Activated CD8-positive, alpha-beta memory T cell treated with anti-CD3 and anti-CD28 coated beads for 4 hours (primary cell): ENCODE measurements at places on chromosomes 1 and 21.

GRCh38 chr1:169155675-169156074, 49.2 kb downstream of the ATP1B1 start:
- no peak for DNase-seq

DNA sequence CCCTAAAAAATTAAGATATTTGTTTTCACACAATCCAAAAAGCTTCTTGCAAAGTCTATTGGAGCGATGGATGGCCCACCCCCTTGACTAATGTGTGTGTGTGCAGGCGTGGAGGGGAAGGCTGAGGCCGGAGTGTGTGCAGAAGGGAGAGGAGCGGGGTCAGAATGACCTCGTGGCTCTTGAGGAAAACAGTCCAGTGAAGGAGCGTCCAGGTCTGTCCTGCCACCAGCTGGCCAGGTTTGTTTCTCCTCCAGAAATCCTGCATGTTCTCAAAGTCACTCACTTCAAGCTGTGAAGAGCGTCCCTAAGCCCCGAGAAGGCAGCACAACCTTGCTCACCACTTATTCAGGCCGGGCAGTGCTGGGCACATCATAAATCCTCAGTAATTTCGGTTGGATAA, 69.5 kb upstream of the SSX2IP start:
- DNase-seq, result no peak

DNA sequence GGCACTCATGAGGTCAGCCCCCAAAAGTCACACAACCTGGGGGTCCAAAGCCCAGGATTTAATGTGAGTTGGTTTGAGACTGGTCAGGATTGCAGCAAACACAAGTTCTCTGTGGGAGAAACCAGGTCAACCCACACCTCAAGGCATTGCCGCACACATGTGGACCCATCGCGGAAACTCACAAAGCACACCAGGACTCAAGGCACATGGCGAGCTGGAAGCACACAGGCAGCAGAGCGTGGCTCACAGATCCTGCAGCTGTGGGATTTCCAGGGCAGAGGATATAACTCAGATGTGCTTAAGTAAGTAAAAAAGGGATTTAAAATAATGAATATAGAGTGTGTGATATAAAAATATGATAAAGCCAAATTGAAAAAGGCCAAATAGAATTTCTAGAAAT, 51.6 kb upstream of the ADARB1 start:
- no peak for DNase-seq

- no peak for DNase-seq
Observed at GRCh38 chr1:147478521-147478920, 62.8 kb upstream of the BCL9 start.

DNA sequence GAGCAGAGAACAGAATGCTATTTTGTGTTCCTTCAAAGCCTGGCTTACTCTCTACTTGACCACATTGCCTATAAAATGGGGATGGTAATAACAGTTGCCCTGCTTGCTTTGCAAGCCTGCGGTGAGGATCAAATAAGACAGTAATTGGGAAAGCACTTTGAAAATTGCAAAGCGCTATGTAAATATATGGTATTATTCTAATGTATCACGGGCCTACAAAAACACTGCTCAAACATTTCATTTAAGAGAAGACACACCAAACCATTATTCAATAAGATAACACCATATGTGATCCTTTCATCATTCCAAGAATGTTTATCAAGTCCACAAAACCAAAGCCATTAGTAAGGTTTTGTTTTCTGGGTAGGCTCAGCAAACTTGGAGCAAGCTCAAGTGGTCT, 208.4 kb downstream of the ROR1 start:
- DNase-seq, result no peak

DNA sequence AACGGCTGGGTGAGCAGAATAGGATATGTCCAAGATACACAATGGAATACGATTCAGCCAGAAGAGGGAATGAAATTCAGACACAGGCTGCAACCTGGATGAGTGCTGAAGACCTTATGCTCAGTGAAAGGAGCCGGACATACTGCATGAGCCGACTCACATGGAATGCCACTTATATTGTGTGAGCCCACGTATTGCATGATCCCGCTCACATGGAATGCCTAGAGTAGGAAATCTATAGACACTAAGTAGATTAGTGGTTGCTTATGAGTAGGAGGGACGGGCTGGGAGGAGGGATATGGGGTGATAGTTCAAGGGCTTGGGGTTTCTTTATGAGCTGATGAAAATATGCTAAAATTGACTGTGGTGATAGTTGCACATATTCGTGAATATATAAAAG, 26.8 kb downstream of the TMPRSS2 start:
- DNase-seq, result no peak

- no peak for DNase-seq
Observed at GRCh38 chr21:32484706-32485380, 72.3 kb downstream of the EVA1C start.

DNA sequence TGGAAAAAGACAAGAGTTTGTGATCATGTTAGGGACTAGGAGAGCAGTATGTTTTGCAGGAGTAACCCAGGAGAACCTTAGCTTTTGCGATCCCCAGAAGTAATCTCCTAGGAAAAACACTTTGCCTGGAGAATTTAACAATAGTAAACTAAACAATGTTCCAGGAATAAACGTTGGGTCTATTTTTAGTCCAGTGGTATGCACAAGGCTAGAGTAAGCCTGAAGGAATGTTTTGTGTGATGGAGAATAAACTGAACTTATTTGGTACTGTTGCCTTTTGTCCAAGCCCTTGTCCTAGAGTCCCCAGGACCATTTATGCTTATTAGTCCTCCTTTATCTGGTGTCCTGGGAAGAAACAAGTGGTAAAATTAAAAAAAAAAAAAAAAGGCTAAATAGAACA, 28.7 kb upstream of the RGS5 start:
- no peak for DNase-seq

DNA sequence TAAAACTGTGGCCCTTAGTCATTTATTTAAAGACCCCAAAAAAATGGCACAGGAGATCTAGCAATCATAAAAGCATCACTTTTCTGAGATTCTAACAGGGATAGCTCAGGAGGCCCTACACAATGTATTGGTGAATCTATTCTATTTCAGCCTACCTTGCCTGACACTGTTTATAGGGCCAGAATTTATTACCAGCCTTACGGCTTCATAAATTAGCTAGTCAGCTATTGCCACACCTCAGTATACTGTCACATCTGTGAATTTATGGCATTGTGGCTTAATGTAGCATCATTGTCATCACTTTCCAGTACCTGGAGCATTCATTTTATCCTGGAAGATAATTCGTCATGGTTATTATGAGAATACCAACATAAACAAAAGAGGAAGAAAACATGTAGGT, 121.2 kb upstream of the ERG start:
- DNase-seq, result no peak

DNA sequence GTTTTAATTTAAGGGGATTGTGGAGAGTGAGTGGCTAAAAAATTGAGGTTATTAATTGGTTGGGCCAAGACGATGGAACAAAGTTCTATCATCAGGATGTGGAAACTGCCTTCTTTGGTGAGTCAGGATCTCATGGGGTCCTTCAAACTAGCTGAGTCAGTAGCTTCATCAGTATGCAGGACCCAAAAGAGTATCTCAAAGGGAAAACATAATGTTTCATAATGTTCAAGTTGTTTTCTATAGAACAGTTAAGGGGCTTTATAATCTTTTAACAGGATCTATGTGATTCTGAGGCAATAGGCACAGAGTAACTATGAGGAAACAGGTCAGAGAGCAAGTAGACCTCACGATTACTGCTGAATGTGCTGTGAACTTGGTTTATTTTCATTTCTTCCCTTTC, 3.2 kb upstream of the OLFML2B start:
- no peak for DNase-seq

DNA sequence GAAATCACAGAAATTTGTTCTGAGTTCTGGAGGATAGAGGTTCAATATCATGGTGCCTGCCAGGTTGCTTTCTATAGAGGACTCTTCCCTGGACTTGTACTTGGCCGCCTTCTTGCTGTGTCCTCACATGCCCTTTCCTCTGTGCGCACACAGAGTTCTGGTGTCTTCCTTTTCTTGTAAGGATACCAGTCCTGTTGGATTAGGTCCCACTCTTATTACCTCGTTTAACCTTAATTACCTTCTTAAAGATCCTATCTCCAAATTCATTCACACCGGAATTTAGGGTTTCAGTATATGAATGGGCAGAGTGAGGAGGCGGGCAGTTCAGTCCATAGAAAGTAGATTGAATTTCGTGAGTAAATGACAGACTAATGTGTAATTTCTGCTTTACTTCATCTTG, 413.9 kb downstream of the NCAM2 start:
- DNase-seq, result no peak

- DNase-seq, result no peak
Observed at GRCh38 chr1:37575692-37576091, 19.0 kb downstream of the DNALI1 start.

DNA sequence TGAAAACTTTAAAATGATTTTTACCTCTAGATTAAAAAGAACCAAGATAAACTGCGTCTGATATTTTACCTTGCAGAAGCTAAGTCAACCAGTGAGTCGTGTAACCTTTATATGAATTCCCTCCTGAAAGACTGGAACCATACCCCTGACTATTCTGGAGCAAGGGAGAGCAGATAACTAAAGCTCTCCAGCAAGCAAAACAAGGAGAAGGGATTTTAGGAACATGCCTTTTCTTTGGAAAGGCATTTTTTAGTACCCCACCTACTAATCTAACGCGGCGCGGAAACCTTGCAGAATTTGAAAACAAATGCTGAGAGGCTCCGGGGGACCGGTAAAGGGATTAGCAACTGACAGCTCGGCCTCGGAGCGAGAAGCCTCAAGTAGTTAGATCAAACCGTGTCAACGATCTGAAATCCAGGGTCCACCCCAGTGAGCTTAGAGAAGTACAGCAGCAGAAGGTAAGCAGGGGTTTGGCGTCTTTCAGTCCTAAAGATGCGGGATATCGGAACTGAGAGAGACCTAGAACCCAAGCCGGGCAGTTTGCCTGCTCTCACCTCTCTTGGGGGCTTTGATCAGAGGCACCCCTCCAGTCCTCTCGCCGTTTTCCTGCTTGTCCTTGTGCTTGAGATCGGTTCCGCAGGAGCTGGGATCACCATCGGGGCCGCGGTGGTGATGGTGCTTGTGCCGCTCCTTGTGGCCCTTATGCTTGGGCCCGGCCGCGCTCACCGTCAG, 954 bp downstream of the RSBN1 start:
- DNase-seq, result no peak

- DNase-seq, result no peak
Observed at GRCh38 chr1:71565262-71565661, 484.4 kb upstream of the ZRANB2 start.

GRCh38 chr21:41663805-41664788, 102.8 kb downstream of the RIPK4 start:
- no peak for DNase-seq

- DNase-seq, result no peak
Observed at GRCh38 chr1:32336963-32337675, 1.1 kb upstream of the MARCKSL1 start.

DNA sequence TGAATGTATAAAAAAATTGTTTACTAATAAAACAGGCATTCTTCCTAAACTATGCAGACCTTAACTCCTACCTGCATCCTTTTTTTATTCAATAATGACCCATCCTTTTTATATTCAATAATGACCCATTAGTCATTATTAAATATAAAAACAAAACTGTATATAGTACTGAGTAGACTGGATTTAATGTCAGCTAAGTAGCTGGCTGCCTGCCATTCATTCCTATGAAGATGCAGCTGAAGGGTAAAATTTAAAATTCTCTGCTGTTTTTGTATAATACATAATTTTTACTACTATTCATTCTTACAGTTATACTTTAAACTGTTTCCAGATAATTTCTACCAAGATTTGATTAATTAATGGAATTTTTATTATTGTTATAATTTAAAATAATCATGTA, 79.3 kb downstream of the DENND1B start:
- no peak for DNase-seq

DNA sequence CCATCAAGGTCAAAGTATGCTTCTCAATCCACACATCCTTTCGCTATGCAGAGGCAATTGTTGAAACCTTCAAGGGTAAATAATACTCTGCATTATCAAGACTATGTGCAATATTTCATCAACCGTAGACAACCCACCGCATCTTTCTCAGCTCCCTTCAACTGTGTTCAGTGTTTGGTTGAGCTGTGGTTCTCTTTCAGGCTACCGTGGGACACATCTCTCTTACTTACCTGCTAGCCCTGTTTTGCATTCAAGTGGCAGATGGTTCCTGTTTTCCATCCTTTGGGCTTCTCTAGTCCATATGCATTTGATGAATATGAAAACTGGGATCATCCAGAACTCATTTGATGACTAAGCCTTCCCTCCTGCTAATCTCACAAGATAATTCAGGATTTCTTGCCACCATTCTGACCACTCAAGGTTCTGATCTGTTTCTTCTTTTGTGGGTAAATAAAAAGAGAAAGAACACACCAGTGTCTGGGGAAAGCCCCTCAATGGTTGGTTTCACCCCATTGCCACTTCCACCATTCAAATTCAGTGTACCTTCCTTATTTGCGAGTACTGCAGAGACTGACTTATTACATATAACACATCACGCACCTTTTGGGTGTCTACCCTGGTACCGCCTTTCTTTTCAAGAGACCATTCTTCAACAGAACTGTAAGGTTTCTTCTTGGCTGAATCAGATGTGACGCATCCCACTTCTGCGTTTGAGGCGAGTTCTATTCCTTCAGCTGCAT, 61.7 kb downstream of the BACE2 start:
- DNase-seq, result no peak

- no peak for DNase-seq
Observed at GRCh38 chr1:201360486-201360885, 17.0 kb downstream of the TNNT2 start.

- DNase-seq, result no peak
Observed at GRCh38 chr1:234643111-234643849, 33.3 kb upstream of the IRF2BP2 start.

- DNase-seq, result no peak
Observed at GRCh38 chr1:74427681-74428080, 84.7 kb downstream of the LRRC53 start.

- DNase-seq, result no peak
Observed at GRCh38 chr1:156697481-156697880, 7.9 kb downstream of the CRABP2 start.

GRCh38 chr1:180579961-180580611, 21.3 kb downstream of the OVAAL start:
- DNase-seq, result no peak

GRCh38 chr1:245298781-245299180, 144.0 kb downstream of the KIF26B start:
- DNase-seq, result no peak

DNA sequence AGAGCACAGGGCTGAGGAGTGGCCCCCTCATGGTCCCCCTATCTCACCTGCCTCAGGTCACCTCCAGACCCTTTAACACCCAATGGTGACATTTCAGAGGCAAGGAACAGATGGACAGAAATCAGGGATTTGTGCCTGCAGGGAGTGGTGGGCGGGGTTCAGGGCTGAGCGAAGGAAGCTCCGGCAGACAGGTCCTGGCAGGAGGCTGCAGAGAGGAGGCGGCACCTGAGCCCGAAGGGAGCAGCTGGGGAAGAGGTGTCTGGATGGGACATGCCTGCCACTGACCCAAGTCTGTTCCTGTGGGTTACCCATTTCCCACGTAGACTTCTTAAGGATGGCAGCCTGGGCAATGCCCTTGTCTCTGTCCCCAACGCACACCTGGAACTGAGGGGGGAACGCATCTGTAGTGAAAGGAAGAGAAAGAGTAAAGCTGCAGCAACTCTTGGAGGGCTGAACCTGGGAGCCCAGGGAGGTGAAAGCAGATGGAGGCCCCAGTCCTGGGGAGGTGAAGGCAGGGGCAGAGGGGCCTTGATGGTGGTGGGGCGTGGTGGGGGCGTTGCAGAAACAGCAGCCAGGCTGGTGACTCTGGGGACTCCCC, 61.6 kb upstream of the ADARB1 start:
- DNase-seq, result no peak
